ENCODE measurements at places on chromosomes 13 and 19.

- DNase-seq = no peak
Measured at GRCh38 chr13:29474991-29475390, 120.5 kb downstream of the SLC7A1 start.

DNA sequence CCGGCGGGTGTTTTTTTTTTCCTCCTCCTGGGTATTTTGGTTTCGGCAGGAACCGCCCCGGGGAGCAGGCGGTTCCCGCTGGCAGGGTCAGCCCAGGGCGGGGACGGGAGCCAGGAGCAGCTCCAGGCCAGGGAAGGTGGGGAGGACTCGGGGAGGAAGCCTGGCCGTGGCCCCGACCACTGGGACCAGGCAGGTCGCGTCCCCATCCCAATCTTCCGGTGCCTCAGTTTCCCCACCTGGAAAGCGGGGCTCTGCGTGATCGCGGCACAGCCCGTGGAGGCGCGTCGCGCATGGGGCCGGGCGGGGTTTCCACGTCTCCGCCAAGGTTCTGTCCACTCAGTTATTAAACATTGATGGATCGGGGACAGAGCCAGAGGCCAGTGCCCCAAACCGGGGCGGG is 34.8 kb downstream of the IL12RB1 start:
- no peak for DNase-seq

- DNase-seq = no peak
Measured at GRCh38 chr13:64333888-64334287, 2896.2 kb downstream of the PCDH9 start.

GRCh38 chr19:46992699-46993535 is 26.7 kb upstream of the NPAS1 start:
- no peak for DNase-seq

DNA sequence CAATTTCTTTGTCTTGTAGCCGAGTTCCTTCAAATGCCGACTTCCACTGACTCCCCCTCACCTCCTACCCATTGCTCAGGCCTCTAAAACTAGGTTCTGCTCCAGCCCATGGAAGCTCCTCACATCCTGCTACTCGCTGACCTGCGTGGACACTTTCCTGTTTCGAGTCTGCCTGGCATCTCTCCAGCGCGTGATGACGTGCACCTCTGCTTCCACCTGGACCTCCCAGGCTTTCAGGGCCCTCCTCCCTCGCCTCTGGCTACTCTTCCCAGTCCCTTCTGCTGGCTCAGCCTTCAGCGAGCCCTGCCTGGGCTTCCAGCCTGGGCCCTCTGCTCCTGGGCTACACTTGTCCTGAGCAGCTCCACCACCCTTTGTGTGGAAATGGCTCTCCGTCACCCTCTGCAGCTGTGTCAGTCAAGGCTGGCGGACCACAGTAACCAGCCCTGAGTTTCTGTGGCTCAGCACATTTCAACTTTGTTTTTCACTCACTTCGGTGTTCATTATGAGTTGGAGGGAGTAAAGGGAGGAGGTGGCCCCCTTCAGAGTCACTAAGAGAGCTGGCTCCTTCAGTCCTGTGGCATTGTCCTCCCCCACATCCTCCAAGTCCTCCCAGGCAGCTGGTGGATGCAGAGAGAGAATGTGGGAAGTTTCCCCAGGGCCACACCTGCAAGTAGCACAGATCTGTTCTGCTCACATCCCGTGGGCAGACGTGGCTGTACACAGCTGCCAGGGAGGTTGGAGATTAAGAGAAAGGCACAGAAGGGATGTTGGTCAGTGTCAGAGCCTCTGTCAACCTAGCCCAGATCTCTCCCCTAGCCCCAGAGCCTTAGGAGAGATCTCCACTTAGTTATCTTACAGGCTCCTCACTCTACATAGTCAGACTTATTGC is 49.4 kb downstream of the SERP2 start:
- no peak for DNase-seq
